ENCODE measurements at places on chromosomes 2 and 18.

DNA sequence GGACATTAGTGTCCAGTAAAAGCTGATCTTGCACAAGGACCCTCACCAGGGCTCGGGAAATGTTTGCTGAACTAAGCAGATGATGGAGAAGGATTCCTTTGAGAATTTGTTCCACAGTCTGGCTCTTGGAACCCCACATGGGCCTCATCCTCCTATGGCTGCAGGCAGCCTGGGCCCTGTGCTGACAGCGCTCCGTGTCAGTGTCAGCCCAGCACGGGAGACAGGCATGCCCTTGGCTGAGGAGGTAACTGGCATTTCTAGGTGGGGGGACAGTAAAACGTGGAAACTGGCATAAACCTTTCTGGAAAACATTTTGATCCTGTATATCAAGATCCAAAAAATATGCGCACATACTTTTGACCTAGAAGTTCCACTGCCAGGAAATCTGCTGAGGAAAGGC lies 10.5 kb downstream of the PTMA start:
- DNase-seq, result no peak

GRCh38 chr2:14123436-14124103 lies 508.9 kb upstream of the LRATD1 start:
- DNase-seq, result no peak

GRCh38 chr2:160956243-160956802 lies 203.9 kb upstream of the TANK start:
- no peak for DNase-seq

DNA sequence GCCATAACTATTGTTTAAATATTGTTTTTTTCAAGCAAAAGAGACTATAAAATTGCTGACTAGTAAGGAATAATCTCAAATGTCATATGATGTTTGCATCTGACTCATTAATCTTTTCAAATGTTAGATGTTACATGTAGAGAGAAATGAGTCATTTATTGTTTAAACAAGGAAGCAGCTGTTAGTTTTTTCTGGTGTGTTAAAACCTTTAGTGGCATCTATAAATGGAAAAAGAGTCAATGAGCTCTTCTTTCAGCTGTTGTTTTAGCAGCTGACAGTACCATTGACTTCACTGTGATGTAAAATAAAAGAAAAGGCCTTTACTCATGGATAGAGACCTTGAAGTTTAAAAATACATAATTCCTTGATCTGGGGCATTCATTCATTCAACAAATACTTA lies 1.8 kb upstream of the KLHL41 start:
- DNase-seq, result no peak
